ENCODE measurements at places on chromosomes 13 and 19.

- H3K36me3 ChIP-seq, result peaks cover 99% of the 10 kb centered on the region
- no peak overlapping the region for H3K4me3 ChIP-seq
- DNase-seq, result no peak
- peaks cover 13% of the 10 kb centered on the region for H3K4me1 ChIP-seq
These were observed 10.2 kb upstream of the CCDC97 start for GRCh38 chr19:41299755-41300089.

GRCh38 chr19:1756705-1757465 lies 3.6 kb downstream of the ONECUT3 start:
- H3K27me3 ChIP-seq, result peaks cover 5% of the 10 kb centered on the region
- H3K4me1 ChIP-seq, result no peaks in the 10 kb centered on the region
- H3K4me3 ChIP-seq, result no peak overlapping the region
- no peak overlapping the region for H3K27ac ChIP-seq
- no peak for DNase-seq

DNA sequence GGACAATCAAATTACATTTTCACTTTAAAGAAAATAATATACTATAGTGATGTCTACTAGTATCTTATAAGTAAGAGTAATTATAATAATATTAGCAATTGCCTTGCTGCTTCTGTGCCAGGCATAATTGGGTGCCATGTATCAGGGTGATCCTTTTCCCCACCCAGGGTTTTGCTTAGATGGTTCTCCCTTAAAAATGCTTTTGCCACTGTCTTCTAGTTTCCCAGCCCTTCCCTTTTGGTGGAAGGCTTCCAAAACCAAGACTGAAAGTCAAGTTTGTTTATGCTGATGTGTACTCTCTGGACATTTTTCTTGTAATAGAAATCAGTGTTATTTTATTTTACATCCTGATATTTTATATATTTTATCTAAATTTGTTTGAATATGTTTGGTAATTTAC lies 77.8 kb downstream of the ITGBL1 start:
- H3K27ac ChIP-seq, result no peak overlapping the region
- DNase-seq, result no peak
- H3K36me3 ChIP-seq, result no peaks in the 10 kb centered on the region
- no peak overlapping the region for H3K4me3 ChIP-seq
- H3K27me3 ChIP-seq, result no peaks in the 10 kb centered on the region
- no peaks in the 10 kb centered on the region for H3K4me1 ChIP-seq

DNA sequence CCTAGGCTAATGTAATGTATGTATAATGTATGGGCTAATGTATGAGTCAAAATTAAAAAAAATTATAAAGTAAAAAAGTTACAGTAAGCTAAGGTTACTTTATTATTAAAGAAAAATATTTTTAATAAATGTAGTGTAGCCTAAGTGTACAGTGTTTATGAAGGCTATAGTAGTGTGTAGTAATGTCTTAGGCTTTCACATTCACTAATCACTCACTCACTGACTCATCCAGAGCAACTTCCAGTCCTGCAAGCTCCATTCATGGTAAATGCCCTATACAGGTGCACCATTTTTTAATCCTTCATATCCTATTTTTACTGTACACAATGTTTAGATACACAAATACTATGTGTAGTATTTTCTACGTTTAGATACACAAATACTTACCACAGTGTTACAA lies 1.8 kb upstream of the TMEM272 start:
- H3K36me3 ChIP-seq, result no peaks in the 10 kb centered on the region
- H3K27ac ChIP-seq, result no peak overlapping the region
- H3K4me1 ChIP-seq, result peaks cover 5% of the 10 kb centered on the region
- peaks cover 4% of the 10 kb centered on the region for H3K27me3 ChIP-seq

GRCh38 chr13:110218581-110219201 lies 88.3 kb downstream of the COL4A1 start:
- H3K4me1 ChIP-seq, result no peaks in the 10 kb centered on the region
- no peak overlapping the region for H3K27ac ChIP-seq
- H3K36me3 ChIP-seq, result no peaks in the 10 kb centered on the region
- DNase-seq, result no peak

DNA sequence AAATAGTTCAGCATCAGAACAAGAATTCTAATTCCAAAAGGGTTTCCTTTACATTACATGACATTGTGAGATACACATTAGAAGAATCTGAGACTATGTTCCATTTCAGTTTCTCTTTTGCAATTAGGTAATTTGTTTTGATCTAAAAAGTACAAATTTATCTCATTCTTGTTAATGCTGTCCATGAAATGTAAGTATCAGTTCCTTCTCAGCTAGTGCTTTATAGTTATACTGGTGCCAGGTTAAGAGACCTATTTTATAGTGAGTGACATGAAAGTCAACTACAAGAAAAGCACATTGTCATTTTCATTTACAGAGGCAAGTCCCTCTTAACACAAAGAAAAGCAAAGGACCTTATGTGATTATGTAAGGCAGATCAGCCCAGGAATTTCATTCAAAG lies 43.9 kb downstream of the RCBTB2 start:
- H3K27ac ChIP-seq, result peak overlapping the region; percentile 88
- H3K36me3 ChIP-seq, result peaks cover 35% of the 10 kb centered on the region
- DNase-seq, result no peak
- H3K4me1 ChIP-seq, result peaks cover 73% of the 10 kb centered on the region

GRCh38 chr13:76438050-76438449 lies 448.2 kb downstream of the KCTD12 start:
- H3K27ac ChIP-seq, result no peak overlapping the region
- H3K4me3 ChIP-seq, result no peak overlapping the region
- H3K27me3 ChIP-seq, result no peaks in the 10 kb centered on the region
- no peaks in the 10 kb centered on the region for H3K36me3 ChIP-seq

Measured in DND-41 (cell line).